ENCODE measurements at places on chromosomes 16 and 17. TPM values are rescaled to one million over a fixed set of nuclear protein-coding genes. Genes with fewer than 3 reads are reported as not detected.

GRCh38 chr17:82978765-82979349 lies 100.6 kb upstream of the METRNL start:
- H3K36me3 ChIP-seq = no peaks in the 10 kb centered on the region
- no peak for DNase-seq
- H3K4me1 ChIP-seq = no peaks in the 10 kb centered on the region
- H3K4me3 ChIP-seq = no peak overlapping the region
- no peak overlapping the region for H3K27ac ChIP-seq

DNA sequence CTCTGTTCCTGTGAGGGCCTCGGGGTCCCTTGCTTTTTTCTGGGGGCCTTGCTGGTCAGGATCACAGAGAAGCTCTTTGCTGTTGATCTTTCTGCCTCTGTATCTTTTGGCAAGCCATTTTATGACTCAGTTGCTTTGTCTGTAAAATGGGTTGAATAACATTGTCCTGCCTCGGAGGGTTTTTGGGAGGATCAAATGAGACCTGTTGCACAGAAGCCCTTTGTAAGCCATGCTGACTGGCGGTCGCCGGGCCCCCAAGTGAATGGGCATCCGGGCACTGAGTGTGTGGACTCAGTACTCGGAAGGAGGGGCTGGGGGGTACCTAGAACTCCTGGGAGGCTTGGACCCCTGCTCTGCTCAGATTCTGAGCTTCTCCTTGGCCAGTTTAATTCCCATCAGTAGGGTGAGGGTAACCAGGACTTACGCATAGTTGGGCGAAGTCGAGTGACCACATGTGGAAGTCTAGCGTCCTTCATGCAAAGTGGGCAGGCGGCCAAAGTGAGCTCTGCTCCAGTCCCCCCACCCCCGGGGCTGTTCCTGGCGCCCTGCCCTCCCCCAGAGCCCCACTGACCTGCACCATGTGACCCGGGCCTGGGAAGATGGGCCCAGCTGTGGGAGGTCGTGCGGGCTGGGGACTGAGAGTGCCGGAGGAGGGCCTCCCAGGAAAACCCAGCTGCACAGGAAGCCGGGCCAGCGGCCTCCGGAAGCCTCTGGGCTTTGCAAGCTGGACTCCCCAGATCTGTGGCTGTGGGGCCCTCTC lies 284.0 kb downstream of the SEC14L1 start:
- H3K36me3 ChIP-seq = no peaks in the 10 kb centered on the region
- peaks cover 84% of the 10 kb centered on the region for H3K4me1 ChIP-seq
- H3K27me3 ChIP-seq = no peaks in the 10 kb centered on the region
- DNase-seq = peak; percentile 90

GRCh38 chr16:81842564-81843242 lies 63.6 kb downstream of the PLCG2 start:
- no peaks in the 10 kb centered on the region for H3K27me3 ChIP-seq
- H3K4me1 ChIP-seq = no peaks in the 10 kb centered on the region
- H3K27ac ChIP-seq = no peak overlapping the region
- no peak for DNase-seq
- no peak overlapping the region for H3K4me3 ChIP-seq

- H3K4me3 ChIP-seq = no peak overlapping the region
- DNase-seq = no peak
- H3K36me3 ChIP-seq = no peaks in the 10 kb centered on the region
- H3K27me3 ChIP-seq = no peaks in the 10 kb centered on the region
- no peak overlapping the region for H3K27ac ChIP-seq
- no peaks in the 10 kb centered on the region for H3K4me1 ChIP-seq
Measured at GRCh38 chr17:652314-652713, 62.3 kb downstream of the VPS53 start.

GRCh38 chr17:21513012-21513570 lies 136.9 kb downstream of the KCNJ12 start:
- H3K36me3 ChIP-seq = no peaks in the 10 kb centered on the region
- H3K4me1 ChIP-seq = peaks cover 5% of the 10 kb centered on the region
- H3K4me3 ChIP-seq = no peak overlapping the region
- H3K27ac ChIP-seq = no peak overlapping the region

DNA sequence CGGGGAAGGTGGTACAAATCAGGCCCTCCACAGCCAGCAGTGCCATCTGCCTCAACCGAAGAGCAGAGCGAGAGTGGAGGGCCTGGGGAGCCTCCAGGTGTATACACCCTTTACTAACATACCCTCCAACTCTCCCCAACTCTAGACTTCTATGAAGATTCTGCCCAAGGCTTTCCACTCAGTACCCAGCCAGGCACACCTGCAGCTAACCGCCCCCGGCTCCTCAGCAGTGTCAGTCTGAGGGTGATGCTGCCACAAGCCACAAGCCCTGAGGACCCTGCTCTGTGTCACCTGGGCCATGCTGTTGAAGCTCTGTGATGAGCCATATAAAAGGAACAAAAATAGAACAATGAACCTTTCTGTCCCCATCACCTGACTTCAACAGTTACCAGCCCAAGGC lies 3.8 kb downstream of the CENPV start:
- no peak overlapping the region for H3K4me3 ChIP-seq
- no peaks in the 10 kb centered on the region for H3K4me1 ChIP-seq

- H3K4me1 ChIP-seq = peaks cover 20% of the 10 kb centered on the region
- no peaks in the 10 kb centered on the region for H3K36me3 ChIP-seq
- H3K4me3 ChIP-seq = no peak overlapping the region
- H3K27me3 ChIP-seq = no peaks in the 10 kb centered on the region
- H3K27ac ChIP-seq = no peak overlapping the region
Measured at GRCh38 chr17:73067075-73067474, 25.4 kb downstream of the SLC39A11 start.

Gene SPIRE2
- total RNA-seq = 21.7 TPM

- H3K27ac ChIP-seq = no peak overlapping the region
- no peaks in the 10 kb centered on the region for H3K36me3 ChIP-seq
- DNase-seq = no peak
- H3K27me3 ChIP-seq = no peaks in the 10 kb centered on the region
Measured at GRCh38 chr16:66364959-66365306, 1.6 kb upstream of the CDH5 start.

DNA sequence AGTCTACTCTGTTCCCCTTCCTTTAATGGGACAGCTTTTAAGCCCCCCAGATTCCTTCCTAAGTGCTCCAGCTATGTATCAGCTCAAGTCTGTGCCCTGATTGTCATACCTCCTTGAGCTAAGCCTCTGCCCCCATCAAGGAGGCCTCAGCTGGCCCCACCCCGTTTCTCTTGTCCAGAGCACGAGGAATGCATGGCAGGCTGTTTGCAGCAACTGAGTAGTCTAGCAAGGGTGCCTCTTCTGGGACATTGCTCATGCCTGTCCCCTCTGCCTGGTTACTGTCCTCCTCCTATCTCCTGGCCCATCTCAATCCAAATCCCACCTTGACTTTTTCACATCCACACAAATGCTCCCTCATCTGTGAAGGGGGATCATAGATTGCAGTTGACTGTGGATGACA lies 27.8 kb upstream of the TMEM220 start:
- peak; percentile 35 for DNase-seq
- peaks cover 38% of the 10 kb centered on the region for H3K4me1 ChIP-seq
- H3K36me3 ChIP-seq = no peaks in the 10 kb centered on the region
- H3K27me3 ChIP-seq = no peaks in the 10 kb centered on the region

GRCh38 chr16:25258861-25259179 lies 1.2 kb upstream of the ZKSCAN2 start:
- H3K4me1 ChIP-seq = peaks cover 12% of the 10 kb centered on the region
- H3K27me3 ChIP-seq = no peaks in the 10 kb centered on the region
- no peak overlapping the region for H3K27ac ChIP-seq
- no peak for DNase-seq
- H3K36me3 ChIP-seq = no peaks in the 10 kb centered on the region

DNA sequence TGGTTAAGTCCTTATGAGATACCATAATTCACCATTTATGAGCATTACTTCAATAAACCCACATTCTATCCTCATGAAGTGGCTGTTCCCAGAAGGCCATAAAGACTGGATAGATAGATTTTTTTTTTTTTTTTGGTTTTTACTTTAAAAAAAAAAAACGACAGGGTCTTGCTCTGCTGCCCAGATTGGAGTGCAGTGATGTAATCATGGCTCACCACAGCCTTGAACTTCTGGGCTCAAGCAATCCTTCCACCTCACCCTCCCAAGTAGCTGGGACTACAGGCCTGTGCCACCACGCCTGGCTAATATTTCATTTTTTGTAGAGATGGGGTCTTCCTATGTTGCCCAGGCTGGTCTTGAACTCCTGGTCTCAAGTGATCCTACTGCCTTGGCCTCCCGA lies 102.3 kb downstream of the XYLT1 start:
- H3K27me3 ChIP-seq = no peaks in the 10 kb centered on the region
- no peak overlapping the region for H3K4me3 ChIP-seq
- DNase-seq = no peak

DNA sequence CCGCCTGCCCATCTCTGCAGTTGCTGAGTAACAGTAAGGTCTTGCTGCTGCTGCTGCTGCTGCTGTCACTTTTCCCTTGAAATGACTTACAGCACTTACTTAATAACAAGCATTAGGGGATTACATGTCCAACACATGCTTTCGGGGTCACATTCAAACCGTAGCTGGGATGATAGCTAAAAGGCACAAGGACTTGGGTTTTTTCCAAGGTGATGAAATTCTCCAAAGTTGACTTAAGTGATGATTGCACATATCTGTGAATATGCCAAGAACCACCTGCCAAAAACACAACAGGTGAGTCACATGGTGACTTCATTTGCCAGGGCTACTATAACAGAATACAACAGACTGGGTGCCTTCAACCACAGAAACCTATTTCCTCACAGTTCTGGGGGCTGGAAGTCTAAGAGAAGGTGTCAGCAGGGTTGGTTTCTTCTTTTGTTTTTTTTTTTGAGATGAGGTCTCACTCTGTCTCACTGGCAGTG lies 121.9 kb upstream of the TNRC6C start:
- no peak overlapping the region for H3K27ac ChIP-seq
- no peak for DNase-seq
- H3K36me3 ChIP-seq = no peaks in the 10 kb centered on the region
- peaks cover 20% of the 10 kb centered on the region for H3K4me1 ChIP-seq

DNA sequence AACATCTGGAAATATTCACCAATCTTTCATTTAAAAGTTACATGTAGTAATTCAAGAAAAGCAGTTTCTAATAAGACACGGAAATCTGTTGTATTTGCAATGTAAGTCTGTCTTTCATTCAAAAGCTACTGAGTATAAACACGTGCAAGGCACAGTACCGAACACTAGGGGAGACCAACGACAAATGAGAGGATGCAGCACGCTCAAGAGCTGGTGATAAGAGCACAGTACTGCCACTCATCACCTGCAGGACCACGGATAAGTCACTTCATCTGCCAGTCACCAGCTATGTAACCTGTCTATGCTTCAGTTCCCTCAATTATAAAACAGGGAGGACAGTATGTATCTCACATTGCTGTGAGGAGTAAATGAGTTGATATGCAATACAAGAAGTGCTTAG lies 67.1 kb downstream of the CLEC18A start:
- no peaks in the 10 kb centered on the region for H3K4me1 ChIP-seq
- H3K4me3 ChIP-seq = no peak overlapping the region
- H3K36me3 ChIP-seq = no peaks in the 10 kb centered on the region
- no peaks in the 10 kb centered on the region for H3K27me3 ChIP-seq
- no peak overlapping the region for H3K27ac ChIP-seq

- H3K27ac ChIP-seq = peak overlapping the region; percentile 94
- peak; percentile 62 for DNase-seq
- peaks cover 37% of the 10 kb centered on the region for H3K4me1 ChIP-seq
- no peaks in the 10 kb centered on the region for H3K27me3 ChIP-seq
- H3K4me3 ChIP-seq = peak overlapping the region; percentile 82
- no peaks in the 10 kb centered on the region for H3K36me3 ChIP-seq
Measured at GRCh38 chr17:77281904-77282367, 141.2 kb downstream of the SEC14L1 start.

GRCh38 chr16:87236516-87237115 lies 80.6 kb downstream of the C16orf95 start:
- H3K4me1 ChIP-seq = peaks cover 8% of the 10 kb centered on the region
- no peak overlapping the region for H3K27ac ChIP-seq
- H3K27me3 ChIP-seq = no peaks in the 10 kb centered on the region
- H3K36me3 ChIP-seq = no peaks in the 10 kb centered on the region
- no peak for DNase-seq
- no peak overlapping the region for H3K4me3 ChIP-seq

DNA sequence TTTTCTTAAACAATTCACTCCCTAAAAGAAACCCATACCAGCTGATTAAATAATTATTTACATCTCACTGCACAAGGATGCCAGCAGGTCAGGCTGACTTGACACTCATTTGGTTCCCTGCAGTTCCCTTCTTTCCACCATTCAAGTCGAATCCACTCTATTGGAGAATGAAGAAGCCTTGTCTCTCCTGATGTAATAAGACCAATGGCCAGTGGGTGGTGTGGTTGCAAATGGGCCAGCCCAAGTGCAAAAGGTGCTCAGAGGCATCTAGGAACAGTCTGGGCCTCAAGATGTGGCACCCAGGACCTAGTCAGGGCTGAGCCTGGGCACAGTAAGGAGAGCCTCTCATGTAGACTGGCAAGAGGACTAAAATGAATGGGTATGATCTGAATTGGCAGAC lies 9.3 kb downstream of the C16orf78 start:
- H3K36me3 ChIP-seq = no peaks in the 10 kb centered on the region
- no peaks in the 10 kb centered on the region for H3K4me1 ChIP-seq
- no peak overlapping the region for H3K27ac ChIP-seq
- no peak overlapping the region for H3K4me3 ChIP-seq

Gene MPP3
- total RNA-seq = 2.1 TPM
